ENCODE measurements at places on chromosomes 4 and X. TPM values are rescaled to one million over a fixed set of nuclear protein-coding genes. Genes with fewer than 3 reads are reported as not detected.

DNA sequence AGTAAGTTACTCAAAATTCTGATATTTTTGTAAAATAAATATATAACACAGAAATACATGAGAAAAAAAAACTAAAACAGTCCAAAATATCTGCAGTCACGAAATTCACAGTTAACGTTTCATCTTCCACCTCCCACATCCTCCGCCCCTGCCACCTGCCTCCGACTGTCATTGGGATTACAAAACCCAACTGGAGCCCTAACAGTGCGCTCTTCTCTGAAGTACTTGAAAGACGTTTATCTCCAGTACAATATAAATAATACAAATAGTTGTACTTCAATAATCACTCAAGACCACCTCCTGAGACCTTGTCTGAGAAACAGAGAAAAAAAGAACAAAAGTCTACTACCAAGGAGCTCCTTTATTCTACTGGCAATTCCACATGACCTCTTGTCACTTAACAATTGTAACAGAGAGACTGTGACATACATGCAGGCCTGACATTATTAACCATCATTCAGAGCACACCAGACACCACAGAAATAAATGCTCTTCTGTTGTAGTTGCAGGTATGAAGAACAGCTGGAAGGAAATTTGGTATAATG, 280.6 kb downstream of the PPP3CA start:
- DNase-seq = no peak

The GPR50 gene
- polyA plus RNA-seq = 0.10 TPM

DNA sequence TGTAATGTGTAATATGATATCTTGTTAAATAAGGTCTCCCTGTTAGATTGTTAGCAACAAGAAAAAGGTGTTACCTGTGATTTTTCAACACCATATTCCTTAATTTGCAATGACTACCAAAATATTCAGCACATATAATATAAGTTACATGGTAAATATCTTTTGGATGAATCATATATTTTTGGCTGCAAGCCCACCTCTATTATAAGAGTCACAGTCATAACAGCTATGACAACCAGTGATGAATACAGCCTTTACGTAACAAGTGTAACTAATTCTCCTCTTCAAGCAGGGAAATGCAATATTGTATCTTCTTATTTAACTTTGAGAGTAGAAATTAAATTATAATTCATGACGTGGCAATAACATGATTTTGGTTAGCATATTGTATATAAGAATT, 187.0 kb downstream of the NLGN4X start:
- no peak for DNase-seq

The FGB gene
- 12.3 TPM for polyA plus RNA-seq

The PCYT1B gene
- 3.3 TPM for polyA plus RNA-seq

DNA sequence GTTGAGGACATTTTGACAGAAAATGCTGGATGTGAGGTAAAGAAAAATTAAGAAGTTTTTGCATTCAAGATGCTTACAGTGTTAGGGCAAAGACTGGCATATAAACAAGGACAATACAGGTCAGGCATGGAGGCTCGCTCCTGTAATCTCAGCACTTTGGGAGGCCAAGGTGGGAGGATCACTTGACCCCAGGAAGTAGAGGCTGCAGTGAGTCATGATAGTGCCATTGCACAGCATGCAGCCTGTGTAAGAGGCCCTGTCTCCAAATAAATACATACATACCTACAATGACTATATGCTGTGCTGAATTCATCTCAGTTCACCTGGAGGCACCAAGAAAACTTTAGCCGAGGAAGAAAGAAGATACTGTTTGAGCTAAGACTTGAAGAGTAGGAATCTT, 2.3 kb downstream of the MAGT1 start:
- DNase-seq = no peak

The RHOXF1 gene
- polyA plus RNA-seq = 3.0 TPM

The SORBS2 gene
- 76.6 TPM for polyA plus RNA-seq

The FGA gene
- polyA plus RNA-seq = 0.12 TPM

- DNase-seq = no peak
Measured at GRCh38 chr4:183492791-183493222, 12.1 kb upstream of the ING2 start.

The MAGEA8 gene
- 0.43 TPM for polyA plus RNA-seq

The MAGEC3 gene
- 0.37 TPM for polyA plus RNA-seq

The IL21 gene
- not detected for polyA plus RNA-seq

The SLC16A2 gene
- polyA plus RNA-seq = 30.5 TPM

The AMBN gene
- polyA plus RNA-seq = 0.80 TPM

GRCh38 chr4:156972379-156973015, 898 bp upstream of the PDGFC start:
- DNase-seq = no peak

The CNOT6L gene
- 38.4 TPM for polyA plus RNA-seq

DNA sequence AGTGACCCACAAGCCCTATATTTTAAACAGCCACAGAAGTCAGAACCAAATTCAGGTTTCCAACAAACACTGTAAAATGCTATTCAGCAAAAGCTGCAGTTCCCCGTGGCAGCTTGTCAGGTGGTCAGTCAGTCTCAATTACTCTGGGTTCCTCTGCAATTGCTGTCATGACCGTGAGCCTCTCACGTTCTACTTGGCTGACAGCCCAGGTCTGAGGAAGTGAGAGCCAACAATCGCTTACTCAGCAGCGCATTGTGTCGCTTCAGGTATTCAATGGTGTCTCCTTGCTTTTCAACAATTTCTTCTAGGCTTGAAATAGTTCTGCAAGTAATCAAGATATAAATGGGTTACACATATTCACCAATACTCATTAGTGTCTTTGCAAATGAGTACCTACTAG, 25.8 kb downstream of the TRIM75 start:
- peak; percentile 17 for DNase-seq

GRCh38 chrX:108224218-108224617, 132.6 kb downstream of the ATG4A start:
- DNase-seq = no peak

DNA sequence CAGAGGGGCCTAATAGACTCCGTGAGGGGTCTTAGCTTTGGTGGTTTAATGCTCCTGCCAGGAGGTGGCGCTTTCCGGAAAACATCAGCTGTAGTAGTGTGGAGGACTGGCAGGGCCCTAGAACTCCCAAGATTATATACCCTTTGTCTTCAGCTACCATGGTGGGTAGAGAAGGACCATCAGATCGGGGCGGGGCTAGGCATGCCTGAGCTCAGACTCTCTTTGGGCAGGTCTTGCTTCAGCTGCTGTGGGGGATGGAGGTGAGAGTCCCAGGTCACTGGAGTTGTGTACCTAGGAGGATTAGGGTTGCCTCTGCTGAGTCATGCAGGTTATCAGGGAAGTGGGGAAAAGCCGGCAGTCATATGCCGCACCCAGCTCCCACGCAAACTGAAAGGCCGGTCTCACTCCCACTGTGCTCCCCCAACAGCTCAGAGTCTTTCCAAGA, 63.0 kb upstream of the AGA start:
- no peak for DNase-seq

DNA sequence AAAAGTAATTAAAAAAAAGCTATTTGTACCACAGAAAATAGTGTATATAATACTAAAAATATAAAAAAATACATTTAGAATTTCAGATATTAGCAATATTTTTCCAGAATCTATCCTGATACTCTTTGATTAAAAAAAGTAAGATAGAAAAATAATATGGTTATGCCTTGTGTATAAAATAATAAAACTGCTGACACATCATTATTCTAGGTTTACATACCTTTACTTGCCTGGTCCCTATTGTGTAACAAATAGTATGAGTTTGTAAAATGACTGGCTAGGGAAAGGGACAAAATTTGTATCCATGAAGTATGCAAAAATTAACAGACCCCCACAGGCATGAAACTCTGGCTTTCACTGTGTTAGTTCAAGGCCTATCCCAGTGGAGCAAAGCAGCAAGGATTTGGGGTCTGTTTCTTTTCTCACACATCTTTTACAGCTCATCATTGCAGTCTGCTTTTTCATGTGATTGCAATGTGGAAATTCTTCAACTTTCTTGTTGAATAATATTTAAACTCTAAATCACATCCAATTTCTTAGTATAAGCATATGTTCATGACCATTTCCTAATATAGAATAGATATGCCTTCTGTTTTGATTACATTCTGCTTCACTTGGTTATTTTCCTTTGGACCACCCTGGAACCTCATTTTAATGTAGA, 136.7 kb upstream of the PCDH18 start:
- no peak for DNase-seq

DNA sequence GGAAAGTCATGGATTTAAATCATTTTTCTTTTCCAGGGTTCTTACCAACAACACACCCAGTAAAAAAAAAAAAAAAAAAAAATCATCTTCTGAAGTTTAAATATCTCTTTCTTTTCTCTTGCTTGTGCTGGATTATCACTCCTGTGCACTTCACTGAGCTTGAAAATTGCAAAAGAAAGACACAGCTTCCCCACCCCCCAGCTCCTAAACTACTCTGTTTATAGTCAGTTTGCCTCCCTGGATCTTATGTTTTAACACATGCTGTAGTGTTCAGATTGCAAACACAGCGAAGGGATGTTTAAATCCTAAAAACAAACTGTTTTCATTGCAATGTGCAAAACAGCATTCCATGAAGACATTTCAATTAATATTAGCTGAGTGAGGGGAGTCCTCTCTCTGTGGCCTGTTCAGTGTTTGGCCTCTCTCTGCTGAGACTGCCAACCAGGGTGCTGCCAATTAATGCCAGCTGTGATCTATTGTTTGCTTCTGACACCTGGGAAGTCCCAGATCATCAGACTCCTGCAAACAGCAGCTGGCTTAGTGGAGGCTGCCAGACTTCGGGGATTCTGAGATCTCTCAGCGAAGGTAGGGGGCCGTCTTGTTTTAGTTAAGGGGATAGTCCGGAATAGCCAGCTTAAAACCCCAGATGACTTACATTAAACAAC, 171.1 kb upstream of the PITX2 start:
- no peak for DNase-seq

- no peak for DNase-seq
Measured at GRCh38 chr4:98793658-98794057, 135.2 kb upstream of the TSPAN5 start.

- peak; percentile 55 for DNase-seq
Measured at GRCh38 chrX:129738466-129739308, at the start of gene XPNPEP2. XPNPEP2 (plus strand) TSS chrX:129738979; CDS start chrX:129739214, 235 bp downstream.

DNA sequence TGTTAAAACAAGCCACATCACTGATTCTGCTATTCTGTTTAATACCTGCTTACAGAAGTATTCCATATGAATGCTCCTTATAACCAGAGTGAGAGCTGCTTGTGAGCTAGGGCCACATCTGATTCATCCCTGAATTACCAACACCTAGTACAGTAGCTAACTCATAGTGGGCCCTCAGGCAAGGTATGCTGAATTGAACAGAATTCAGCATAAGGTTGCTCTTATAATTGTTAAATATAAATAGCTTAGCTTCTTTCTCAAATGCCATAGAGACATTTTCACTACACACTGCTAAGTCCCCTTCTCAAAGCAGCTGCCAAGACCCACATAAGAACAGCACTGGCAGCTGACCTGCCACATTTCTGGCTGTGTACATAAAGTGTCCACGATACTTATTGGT, 27.0 kb upstream of the MCF2 start:
- DNase-seq = no peak

GRCh38 chrX:49282647-49283011, 13.0 kb downstream of the PPP1R3F start:
- DNase-seq = peak; percentile 33

- no peak for DNase-seq
Measured at GRCh38 chrX:123060986-123061385, 123.1 kb upstream of the GRIA3 start.

- DNase-seq = peak; percentile 63
Measured at GRCh38 chr4:183808097-183808456, 97.0 kb upstream of the STOX2 start.

The GYPA gene
- 2.7 TPM for polyA plus RNA-seq

- DNase-seq = peak; percentile 27
Measured at GRCh38 chr4:1834047-1834775, 21.7 kb downstream of the LETM1 start.

GRCh38 chr4:146134761-146135445, 40.6 kb upstream of the LSM6 start:
- no peak for DNase-seq

The GATB gene
- 35.6 TPM for polyA plus RNA-seq

GRCh38 chrX:9825129-9825790, 39.0 kb downstream of the SHROOM2 start:
- DNase-seq = no peak

GRCh38 chr4:99058228-99058627, 30.4 kb downstream of the ADH5 start:
- DNase-seq = no peak

DNA sequence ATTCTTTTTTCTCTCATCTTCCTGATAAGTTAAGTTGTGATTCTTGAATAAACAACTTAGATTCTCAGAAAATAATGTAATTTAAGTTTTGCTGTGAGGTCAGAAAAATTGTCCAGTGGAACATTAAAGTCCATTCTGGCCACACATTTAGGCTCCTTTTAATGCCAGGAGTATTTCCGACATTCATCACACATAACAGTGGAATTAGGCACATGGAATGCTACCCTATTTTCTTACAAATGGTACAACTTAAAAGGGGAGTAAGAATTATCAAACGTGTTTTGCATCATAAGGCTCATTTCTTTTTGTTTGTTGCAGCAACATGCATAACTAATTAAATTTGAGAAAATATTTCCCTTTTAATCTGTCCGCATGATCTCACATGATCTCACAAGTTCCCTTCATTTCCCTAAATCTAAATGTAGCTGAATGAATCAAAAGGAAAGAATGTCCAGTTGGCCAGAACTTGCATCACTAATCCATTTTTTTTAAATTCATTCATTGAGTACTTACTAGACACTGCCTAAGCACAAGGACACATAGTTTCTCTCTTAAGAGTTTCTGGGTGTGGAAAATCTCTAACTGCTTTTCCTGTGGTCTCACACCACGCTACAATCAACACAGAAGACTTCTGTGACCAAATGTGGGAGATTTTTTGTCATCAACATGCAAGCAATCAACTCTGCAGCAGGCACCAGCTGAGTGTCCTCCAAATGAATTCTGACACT, 22.0 kb downstream of the SPARCL1 start:
- DNase-seq = no peak

The C4orf51 gene
- polyA plus RNA-seq = not detected

The PLP1 gene
- polyA plus RNA-seq = 7.2 TPM

The GUCY1A1 gene
- polyA plus RNA-seq = 78.4 TPM

- peak; percentile 79 for DNase-seq
Measured at GRCh38 chr4:2393353-2394270, 24.8 kb downstream of the ZFYVE28 start.

- no peak for DNase-seq
Measured at GRCh38 chr4:57490520-57491255, 380.5 kb upstream of the IGFBP7 start.

The PAK3 gene
- 6.5 TPM for polyA plus RNA-seq

DNA sequence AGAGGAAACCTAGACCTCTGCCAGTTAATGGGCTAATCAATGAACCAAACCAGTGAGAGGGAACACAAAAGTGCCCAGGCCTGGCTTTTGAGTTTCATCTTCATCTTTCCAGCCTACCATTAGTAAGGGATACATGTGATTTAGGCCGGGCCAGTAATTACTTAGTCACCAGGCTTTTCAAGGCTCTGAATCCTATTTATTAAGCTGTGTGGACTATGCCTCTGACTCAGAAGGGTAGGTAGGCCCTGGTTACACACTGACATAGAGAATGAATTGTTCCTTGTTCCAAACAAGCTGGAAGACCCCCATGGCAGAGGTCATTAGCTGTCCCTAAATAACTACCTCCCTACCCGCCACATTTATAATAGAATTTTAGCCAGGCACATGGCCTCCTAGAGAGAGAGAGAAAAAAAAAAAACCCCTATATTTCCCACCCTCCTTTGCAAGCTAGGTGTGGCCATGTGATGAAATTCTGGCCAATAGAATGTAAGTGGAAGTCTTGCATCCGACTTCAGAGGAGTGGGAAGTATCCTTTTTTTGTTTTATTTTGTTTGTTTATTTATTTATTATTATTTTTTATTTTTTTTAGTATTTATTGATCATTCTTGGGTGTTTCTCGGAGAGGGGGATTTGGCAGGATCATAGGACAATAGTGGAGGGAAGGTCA, 112.3 kb upstream of the BCOR start:
- no peak for DNase-seq

The SLITRK2 gene
- 2.2 TPM for polyA plus RNA-seq
